AG10803 (cell line): ENCODE measurements at places on chromosomes 13 and 19.

DNA sequence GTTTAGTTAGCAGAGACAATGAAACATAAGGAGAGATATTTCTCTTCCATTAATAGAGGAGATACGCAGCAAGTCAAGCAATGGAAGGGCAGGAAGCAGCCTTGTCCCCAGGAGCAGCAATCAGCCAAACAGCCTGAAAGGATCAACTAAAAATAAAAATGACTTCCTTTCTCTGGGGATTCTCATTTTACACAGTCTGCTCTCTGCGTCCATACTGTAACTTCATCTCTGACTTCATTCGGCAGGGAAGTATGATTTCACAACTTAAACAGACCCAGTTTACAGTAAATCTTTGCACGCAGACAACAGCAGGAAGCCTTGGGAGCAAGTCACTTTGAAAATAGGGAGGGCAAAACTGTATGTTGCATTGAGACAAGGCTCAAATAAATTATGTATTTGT is 826.7 kb downstream of the DIAPH3 start:
- DNase-seq: no peak

- no peak for DNase-seq
These were observed 696.9 kb upstream of the ATXN8OS start for GRCh38 chr13:69410761-69411160.

GRCh38 chr19:6086068-6086788 is 24.1 kb downstream of the RFX2 start:
- peak; percentile 85 for DNase-seq

DNA sequence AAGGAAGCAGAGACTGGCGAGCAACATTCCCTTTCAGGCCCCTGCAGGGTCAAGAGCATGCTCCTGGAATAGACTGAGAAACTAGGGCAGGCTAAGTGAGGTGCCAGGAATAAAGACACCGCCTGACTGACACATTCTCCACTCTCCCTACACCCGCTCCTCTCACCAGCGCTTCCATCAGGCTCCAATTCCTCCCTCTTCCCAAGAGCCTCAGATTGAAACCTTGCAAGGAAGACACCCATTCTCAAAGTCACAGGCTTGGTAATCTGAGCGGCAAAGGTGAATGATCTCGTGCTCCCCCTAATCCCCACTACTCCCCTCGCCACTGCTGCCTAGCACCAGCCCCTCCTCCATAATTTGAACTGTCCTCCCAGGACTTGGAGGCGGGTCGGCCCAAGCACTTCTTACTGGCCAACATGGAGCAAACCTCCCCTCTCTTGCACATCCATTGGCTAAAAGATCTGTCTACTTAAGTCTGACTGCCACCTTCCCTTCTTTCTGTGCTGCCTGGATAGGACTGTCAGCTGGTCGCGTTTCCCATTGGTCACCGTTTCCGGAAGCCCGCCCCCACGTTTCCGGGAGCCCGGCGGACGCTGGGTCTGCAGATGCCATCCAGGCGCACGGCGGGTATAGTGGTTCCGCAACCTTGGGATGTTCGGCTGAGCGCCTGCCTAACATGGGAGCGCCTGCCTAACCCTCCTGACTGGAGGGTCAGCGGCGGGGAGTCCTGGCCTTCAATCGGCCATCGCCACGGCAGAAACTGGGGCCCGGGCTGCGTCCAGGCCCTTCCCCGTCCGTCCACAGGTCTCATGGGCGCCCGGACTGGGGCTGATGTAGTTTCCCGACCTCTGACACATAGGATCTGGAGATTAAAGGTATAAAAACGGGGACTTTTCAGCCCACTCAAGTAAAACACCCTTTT is 33.6 kb downstream of the ZNF383 start:
- peak; percentile 99 for DNase-seq

DNA sequence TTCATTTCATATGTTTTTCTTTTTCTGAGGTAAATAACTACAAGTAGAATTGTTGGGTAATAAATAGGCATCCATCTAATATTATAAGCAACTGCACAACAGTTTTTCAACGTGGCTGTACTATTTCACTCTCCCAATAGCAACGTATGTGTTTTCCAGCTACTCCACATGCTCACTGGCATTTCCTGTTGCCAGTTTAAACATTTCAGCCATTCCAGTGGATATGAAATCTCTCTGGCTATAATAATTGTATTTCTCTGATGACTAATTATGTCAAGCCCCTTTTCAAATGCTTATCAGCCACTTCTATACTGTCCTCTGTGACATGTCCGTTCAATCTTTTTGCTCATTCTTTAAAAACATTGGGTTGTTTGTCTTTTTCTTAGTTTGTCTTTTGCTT is 26.8 kb upstream of the ALOX5AP start:
- DNase-seq: peak; percentile 64

- DNase-seq: peak; percentile 61
These were observed 626 bp upstream of the BCL3 start for GRCh38 chr19:44747739-44748425.

- DNase-seq: no peak
These were observed 147.7 kb downstream of the TM9SF2 start for GRCh38 chr13:99648927-99649326.

- DNase-seq: no peak
These were observed 142.3 kb upstream of the TSC22D1 start for GRCh38 chr13:44718467-44718866.
